ENCODE measurements at places on chromosomes 13 and 19. TPM values are rescaled to one million over a fixed set of nuclear protein-coding genes. Genes with fewer than 3 reads are reported as not detected.

DNA sequence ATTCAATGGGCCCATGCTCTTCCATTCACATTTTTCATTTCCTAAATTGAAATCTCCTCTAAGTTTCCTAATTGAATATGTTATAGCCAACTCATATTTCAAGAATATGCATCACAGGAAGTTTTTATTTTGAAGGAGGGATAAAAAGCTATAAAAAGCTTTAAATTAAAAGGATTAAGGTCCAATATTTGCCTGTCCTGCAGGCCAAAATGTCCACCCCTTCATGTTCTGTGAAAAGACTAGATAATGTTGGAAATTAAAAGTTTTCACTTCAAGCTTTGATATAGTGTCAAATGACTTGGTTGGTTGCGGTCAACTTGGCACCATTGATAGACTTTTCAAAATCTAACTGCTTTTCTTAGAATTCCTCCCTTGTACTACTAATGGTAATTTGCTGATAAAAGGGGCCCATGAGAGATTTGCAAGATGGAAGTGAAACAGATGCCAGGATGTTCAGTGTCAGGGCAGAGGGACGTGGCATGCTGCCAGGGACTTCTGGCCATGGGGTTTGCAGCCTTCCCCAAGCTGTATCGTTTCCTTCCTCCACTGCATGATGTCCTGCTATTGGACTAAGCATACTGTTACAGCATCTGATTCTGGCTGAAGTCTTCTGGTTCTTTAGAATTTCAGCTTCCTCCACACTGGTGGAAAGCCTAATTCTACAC, 547.3 kb upstream of the MIR17HG start:
- DNase-seq, result no peak

- peak; percentile 100 for DNase-seq
Measured at GRCh38 chr19:8361921-8362793, 1.8 kb upstream of the ANGPTL4 start.

- DNase-seq, result no peak
Measured at GRCh38 chr19:51916167-51916566, 11.1 kb upstream of the ZNF613 start.

DNA sequence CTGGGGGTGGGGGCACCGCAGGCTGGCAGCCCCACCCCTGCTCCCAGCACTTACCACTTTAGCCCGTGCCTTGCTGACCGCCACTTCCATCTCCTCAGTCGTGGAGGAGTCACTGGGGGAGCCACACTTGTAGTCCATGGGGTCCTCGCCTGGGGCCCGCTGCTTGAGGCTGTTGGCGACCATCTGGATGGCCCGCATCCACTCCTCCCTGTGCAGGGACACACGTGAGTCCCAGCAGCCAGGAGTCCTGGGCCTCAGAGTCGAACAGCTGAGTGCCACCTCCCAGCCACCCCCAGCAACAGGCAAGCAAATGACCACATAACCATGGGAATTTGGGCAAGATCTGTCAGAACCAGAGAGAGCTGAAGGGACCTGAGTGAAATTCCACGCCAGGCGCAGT, 16.0 kb upstream of the CCNP start:
- DNase-seq, result no peak

DNA sequence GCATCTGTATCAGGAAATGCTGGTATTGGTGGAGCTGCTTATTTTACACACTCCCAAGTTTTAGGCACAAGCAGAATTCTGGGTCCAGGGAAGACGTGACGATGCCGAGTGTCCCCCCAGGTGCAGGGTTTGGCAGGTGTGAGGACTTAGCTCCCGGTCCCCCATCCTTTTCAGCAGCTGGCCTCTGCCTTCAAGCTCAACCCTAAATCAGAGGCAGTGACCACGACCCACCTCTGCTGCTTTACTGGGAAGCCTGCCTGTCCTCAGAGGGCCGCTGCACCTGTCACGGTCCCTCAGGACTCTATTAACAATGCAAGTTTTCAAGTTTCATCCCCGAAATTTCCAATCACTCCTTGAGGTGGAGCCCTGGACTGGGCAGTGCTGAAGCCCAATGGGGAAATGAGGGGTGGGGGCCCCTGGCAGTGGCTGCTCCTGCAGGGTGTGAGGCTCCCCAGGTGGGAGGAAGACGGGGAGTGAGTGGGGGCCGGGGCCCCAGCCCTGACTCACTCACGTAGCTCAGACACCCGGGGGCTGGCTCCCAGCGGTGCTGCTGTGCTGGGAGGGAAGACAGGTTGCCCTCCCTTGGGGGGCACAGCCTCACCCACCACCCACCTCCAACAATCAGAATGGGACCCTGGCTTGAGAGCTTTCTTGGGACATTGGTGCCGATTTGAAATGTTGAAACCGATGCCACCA, 92.6 kb upstream of the MCF2L start:
- DNase-seq, result no peak

DNA sequence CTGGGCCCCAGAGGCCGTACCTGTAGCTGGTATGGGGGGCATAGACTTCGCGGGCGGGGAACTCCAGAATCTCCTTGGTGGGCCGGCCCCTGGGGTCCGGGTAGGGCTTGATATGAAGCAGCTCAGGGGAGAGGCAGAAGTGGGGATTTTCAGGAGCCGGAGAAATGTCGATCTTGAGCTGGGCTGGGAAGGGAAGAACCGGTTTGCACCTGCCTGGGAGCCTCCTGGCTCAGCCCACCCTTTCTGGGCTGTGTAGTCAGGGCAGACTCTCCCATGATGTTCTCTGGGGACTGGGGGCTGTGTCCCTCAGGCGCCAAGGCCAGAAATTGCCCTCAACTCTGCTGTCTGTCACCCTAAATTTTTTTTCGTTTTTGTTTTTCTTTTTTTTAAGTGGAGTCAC, 2.6 kb downstream of the ANGPTL8 start:
- no peak for DNase-seq

The DAND5 gene
- 1.2 TPM for total RNA-seq

The OLFM2 gene
- 5.6 TPM for total RNA-seq

The CELF5 gene
- not detected for total RNA-seq
